ENCODE measurements at places on chromosomes 2 and 18.

- no peak for DNase-seq
Observed at GRCh38 chr18:34120294-34120693, 104.4 kb downstream of the NOL4 start.

- DNase-seq, result no peak
Observed at GRCh38 chr18:44957461-44957860, 276.8 kb downstream of the SETBP1 start.

- DNase-seq, result no peak
Observed at GRCh38 chr2:62304429-62305417, 108.8 kb downstream of the B3GNT2 start.

- no peak for DNase-seq
Observed at GRCh38 chr2:197181491-197181890, 129.1 kb downstream of the ANKRD44 start.

GRCh38 chr2:72182547-72182946, 34.9 kb upstream of the CYP26B1 start:
- no peak for DNase-seq

GRCh38 chr2:95005726-95006125, 19.8 kb upstream of the MAL start:
- DNase-seq, result no peak

DNA sequence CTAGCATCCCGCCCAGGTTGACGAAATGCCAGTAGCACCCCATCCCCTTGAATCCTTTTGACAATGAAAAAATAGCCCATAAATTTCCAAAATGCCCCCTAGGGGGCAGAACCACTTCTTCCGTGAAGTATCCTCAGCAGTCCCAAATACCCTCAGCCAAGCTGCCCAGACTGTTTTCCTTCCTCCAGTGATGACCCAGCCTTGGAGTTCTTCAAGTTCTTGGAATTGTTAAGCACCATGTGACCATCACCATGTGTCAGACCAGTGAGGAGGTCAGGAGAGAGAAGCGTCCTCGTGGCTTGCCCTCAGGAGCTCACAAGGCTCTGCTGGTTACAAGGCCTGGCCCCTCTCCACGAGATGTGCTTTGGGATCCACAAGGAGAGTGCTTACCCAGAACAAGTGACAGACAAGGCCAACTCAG, 1.4 kb upstream of the SLC23A3 start:
- no peak for DNase-seq

- no peak for DNase-seq
Observed at GRCh38 chr2:62704654-62705006, 883 bp upstream of the EHBP1 start.

DNA sequence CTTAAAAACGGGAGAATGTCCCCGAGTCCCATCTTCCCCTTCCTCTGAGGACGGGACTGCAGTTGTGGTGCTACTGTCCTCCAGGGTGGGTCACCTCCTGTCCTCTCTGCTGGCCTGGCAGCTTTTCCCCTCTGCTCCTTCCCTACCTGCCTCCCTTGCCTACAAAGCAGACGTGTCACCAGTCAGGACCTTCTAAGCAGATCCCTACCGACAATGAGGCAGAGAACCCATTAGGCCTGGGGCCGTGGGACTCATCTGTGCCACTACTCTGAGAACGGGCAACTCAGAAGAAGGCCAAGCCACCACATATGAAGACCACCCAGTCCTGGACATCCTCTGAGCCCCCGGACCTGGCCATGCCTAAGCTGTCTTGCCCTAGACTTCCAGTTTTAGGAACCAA, 103.0 kb upstream of the TEX51 start:
- no peak for DNase-seq

GRCh38 chr2:46569061-46569560, 89.7 kb downstream of the TMEM247 start:
- DNase-seq, result no peak

GRCh38 chr2:17104454-17104853, 413.8 kb downstream of the RAD51AP2 start:
- DNase-seq, result no peak

- no peak for DNase-seq
Observed at GRCh38 chr2:172430678-172431077, 3.3 kb downstream of the ITGA6 start.

DNA sequence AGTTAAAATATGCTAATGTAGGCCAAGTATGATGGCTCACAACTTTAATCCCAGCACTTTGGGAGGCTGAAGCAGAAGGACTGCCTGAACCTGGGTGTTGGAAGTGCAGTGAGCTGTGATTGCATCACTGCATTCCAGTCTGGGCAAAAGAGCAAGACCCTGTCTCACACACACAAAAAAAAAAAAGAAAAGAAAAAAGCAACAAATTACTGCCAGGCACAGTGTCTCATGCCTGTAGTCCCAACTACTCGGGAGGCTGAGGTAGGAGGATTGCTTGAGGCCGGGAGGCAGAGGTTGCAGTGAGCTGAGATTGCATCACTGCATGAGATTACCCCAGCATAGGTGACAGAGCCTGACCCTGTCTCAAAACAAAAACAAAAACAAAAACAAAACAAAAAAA, 110.6 kb downstream of the PRELID3A start:
- DNase-seq, result no peak

DNA sequence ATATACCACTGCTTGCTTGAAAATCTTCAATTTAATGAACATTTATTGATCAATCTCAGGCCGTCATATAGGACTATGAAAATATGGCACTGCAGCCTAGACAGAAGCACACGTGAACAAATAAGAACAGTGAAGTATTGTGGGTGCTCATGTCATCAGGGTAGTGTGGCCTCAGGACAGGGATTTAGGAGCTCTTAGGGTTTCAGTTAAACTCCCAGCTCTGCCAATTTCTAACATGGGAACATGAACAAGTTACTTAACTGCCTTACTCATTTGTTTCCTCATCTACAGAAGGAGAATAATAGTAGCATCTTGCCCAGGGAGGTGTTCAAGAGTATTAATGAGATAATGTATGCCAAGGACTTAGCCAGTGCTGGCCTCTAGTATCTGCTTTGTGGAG, 146.0 kb upstream of the MAP3K20 start:
- no peak for DNase-seq

- DNase-seq, result no peak
Observed at GRCh38 chr2:144771348-144771747, 251.4 kb upstream of the ZEB2 start.

GRCh38 chr2:222034058-222034457, 264.7 kb downstream of the PAX3 start:
- no peak for DNase-seq

DNA sequence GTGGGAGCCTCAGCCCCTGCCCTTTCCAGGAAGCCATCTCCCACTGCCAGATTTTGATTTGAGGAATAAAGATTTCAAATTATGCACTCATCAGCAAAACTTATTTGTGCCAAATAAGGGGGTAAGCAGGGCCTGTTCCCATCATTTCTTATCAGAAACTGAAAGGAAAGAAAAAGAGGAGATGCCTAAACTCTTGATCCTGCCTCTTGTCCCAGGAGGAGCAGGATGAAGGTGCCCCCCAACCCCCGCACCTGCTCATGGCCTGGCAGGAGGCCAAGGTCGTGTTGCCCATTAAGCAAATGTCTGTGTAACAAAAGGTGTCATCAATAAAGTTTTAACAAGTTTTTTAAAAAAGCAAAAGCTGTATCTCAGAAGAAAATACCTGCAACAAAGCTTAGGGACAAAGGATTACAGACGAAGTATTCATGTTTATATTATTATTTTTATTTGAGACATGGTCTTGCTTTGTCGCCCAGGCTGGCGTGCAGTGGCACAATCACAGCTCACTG, 80.0 kb downstream of the INPP5D start:
- no peak for DNase-seq

DNA sequence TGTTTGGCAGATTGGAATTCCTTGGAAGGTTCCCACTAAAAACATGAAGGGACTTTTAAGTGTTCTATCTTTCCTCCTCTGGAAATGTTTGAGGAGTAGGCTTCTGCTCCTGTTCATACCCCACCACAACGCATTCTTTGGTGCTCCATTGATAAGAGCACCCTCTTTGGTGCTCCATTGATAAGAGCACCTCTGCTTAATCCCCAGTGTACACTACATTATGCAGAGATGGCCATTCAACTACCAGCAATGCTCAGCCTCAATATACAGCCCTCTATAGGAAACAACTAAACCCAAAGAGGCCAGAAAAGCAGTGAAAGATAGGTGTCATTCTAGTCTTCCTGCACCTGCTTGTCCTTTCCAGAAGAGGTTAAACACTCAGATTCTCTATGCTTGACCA, 1.8 kb upstream of the CHAC2 start:
- no peak for DNase-seq

DNA sequence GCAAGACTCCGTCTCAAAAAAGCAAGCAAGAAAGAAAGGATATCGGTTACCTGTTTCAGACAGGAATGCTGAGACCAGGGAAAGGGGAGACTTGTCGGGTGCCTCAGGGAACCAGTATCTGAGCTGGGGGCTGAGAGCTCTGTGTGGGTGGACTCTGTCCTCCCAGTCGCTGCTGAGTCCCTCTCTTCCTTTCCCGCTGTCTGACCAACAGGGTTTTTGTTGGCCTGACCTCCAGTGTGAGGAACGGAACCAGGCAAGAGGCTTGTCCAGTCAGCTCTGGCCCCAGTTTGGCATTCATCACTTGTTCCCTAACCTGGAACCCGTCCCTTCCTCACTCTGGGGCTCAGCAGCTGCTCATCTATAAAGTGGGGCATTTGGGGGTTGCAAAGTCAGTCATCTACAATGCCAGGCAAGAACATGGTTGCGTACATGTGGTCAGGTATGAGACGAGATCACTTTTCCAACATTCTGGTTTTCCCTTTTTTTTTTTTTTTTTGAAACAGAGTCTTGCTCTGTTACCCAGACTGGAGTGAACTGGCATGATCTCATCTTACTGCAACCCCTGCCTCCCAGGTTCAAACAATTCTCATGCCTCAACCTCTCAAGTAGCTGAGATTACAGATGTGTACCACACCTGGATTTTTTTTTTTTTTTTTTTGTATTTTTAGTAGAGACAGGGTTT, 116.4 kb downstream of the PLB1 start:
- no peak for DNase-seq

GRCh38 chr2:226578373-226578772, 221.2 kb downstream of the IRS1 start:
- no peak for DNase-seq

DNA sequence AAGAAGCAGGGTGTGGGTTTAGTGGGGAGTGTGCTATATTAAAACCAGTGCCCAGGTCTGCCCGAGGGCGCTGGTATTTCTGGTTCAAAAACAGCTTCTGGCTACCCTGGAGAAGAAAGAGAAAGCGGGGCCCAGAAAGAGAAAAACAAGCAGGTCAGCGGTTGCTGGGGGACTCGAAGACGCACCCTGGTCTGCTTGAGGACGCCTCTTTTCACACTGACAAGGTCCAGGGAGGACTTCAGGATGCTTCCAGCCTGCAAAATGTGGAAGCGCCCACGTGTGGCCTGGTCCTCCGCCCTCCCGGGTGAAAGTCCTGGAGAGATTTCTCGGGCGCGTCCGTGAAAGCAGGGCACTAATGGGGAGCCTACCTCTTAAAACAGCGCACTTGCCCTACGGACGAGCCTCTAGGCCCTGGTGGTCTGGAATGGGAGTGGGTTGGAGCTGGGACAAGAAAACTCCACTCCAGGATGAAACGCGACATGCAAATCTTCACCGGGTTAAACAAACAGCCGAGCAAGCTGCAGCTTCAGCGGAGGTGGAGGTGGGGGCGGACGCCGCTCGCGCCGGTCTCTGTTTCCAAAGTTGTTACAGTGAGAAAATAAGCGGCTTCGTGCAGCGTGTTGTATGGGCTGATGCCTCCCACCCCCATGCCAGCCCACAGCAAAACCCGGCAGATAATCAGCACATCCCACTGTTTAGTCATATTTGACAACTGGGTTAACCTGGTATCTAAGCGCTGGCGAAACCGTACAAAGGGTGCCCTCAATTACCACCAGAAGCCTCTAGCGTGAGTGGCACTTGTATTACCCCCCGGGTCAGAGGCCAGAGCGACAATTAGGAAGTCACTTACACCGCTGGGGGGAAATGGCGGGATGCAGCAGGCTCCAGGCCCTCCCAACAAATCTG, 1.1 kb upstream of the SP9 start:
- no peak for DNase-seq

GRCh38 chr2:206986943-206987342, 47.6 kb downstream of the CPO start:
- no peak for DNase-seq

GRCh38 chr2:229591611-229592010, 122.7 kb downstream of the DNER start:
- no peak for DNase-seq

- no peak for DNase-seq
Observed at GRCh38 chr2:112062894-112063293, 7.8 kb downstream of the TMEM87B start.

GRCh38 chr2:219645631-219646527, 18.4 kb downstream of the SLC4A3 start:
- DNase-seq, result no peak

DNA sequence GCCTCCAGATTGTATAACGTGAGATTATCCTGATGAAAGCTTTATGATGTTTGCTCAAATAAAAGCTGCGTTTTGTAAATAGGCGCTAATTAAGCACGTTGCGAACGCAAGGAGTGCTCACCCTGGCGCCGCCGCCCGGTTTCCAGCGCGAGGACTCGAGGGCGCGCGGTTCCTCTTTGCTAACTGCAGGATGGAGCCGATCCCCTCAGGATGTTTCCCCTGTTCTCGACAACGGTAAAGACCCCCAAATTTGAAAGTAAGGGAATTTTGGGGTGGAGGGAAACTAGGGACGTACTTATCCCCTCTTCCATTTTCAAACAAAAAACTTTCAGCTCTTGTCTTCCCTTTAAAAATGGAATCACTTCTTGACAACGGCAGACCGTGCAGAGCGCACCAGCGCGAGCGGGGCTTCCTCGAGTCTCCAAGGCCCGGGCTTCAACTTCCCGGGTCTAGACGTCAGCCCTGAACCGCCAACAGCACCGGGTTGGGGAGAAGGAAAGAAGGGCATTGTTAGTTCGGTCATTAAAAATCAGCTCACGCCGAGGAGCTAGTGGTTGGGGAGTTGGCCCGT, 1.1 kb upstream of the GBX2 start:
- DNase-seq, result no peak

GRCh38 chr2:14634489-14635390, 2.2 kb downstream of the LRATD1 start:
- no peak for DNase-seq

DNA sequence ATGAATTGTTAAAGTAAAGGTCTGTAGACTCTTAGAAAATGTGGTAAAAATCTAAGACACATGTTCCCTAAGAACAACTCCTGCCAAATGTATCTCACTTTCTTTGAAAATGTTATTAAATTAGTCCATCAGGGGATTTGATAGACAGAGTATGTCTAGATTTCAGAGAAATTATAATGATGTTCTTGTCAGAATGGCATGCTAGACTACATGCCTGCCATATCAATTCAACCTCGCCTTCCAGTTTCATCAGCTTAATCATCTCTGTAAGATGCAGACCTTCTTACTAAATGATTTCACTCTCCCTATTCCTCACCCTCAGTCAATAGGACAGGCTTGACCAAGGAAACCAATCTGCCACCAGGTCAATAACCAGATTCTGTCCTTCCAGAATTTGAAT, 368.4 kb downstream of the TXNL1 start:
- DNase-seq, result no peak

Measured in stimulated activated CD4-positive, alpha-beta T cell treated with anti-CD3 and anti-CD28 coated beads, TNF-alpha, amount 100 ng/mL, for 1 hour (primary cell).